ENCODE measurements at places on chromosomes 5 and 9.

- no peak for DNase-seq
Measured at GRCh38 chr5:139416651-139417050, 12.8 kb upstream of the SPATA24 start.

DNA sequence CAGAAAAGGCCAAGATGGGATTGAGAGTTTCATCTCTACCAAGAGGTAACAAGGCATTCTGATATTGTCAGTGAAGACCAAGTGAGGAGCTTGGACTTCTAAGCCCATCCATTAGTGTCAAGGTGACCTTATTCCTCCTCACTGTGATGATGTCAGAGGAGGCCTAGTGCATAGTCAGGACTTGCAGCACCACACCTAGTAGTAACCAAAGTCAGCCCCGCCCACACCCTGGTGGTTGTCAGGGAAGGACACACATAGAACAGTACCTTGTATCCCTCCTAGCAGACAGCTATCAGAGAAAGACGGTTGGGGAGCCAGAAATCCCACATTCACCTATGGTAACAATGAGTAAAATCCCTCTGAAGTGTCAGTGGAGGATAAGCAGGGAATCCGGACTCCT is 111.7 kb downstream of the AP3B1 start:
- DNase-seq, result no peak

GRCh38 chr9:80449513-80449912 is 877.7 kb downstream of the TLE4 start:
- DNase-seq, result no peak

DNA sequence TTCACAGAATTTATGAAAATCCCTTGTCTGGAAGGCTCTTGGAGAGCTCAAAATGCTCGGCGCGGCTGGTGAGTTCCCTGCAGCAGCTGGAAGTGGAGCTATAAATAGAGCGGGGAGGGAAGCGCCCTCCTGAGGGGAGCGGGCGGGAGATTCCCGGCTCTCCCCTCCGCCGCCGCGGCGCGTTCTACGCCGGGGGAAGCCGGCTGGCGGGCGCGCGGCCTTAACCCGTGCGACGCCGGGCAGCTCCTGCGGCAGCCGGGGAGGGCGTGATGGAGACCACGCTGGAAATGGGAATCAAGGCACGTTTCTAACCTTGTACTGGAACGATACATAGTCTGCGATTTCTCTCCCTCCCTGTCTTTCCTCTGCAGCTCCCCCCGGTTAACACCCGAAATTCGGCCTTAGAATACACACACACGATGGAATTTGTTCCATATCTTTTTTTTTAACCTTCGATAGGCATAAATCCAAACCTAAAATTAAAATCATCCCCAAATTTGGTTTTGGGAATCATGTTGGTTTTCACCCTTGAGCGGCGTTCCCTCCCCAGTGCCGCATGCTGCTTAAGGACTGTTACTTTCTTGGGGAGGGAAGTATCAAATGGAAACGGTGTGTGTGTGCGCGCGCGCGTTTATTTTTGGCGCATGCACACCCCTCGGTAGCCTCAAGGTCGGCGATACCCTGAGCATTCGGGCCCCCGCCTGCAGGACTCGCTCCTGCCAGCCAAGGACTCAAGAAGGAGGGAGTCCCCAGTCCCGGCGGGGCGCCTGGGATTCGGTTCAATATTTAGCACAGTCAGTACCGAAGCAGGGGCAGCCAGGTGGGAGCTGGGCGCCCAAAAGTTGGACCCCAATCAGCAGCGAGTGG is 306.3 kb upstream of the KCNN2 start:
- DNase-seq, result peak; percentile 59

DNA sequence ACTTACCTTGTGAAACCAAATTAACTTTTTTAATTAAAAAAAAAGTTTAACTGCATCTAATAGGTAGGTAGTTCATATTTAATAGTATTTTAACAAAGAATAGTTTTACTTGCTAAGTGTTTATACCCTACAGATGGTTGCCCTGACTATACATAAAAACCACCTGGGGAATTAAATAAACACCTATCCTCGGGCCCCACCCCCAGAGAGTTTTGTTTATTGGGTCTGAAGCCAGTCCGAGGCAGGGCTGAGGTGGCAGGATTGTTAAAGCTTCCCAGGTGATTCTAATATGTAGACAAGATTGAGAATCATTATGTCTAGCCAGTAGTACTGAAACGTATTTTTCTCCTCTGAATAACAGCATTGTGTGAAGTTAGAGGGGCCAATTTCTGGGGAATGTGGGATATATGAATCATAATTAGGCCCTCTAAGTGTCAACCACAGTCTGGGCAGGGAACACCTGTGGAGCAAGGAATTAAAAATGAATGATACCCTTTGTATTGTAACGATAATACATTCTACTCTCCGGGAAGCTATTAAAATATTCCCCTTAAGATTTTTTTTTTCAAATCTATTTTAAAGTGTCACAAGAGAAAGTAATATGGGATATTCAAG is 5.6 kb upstream of the PAM start:
- DNase-seq, result no peak

GRCh38 chr5:74179701-74180100 is 460.8 kb downstream of the ENC1 start:
- no peak for DNase-seq

DNA sequence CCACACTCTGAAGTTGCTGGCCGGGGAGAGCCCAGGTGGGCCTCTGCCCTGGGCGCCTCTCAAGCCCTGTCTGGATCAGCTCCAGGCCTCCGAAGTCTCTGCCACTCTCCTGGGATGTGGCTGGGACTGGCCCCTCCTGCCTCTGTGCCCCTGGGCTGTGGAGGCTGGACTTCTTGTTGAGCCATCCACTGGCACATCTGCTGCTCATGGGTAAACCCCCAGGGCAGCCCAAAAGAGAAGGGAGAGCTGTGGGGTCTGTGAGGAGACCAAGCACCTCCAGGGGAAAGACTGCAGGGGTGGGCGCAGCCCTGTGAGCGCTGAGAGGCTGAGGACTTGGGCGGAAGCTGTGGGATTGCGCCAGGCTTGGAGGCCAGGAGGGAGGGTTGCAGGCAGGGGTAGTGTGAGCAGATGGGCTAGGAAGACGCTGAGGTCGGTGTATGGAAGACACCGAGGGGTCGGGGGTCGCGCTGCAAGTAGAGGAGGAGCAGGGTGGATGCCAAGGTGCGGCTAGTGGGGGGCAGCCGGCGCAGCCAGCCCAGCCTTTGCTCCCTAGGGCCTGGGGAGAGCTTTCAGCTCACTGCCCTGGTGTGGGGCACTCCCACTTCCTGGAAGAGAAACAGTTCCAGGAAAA is 118.1 kb downstream of the WNK2 start:
- DNase-seq, result no peak

GRCh38 chr5:75510836-75511434 is 494 bp downstream of the CERT1 start:
- DNase-seq, result no peak

GRCh38 chr9:94813379-94813778 is 86.9 kb downstream of the AOPEP start:
- DNase-seq, result no peak

GRCh38 chr5:67528953-67529352 is 332.4 kb upstream of the CD180 start:
- DNase-seq, result no peak

DNA sequence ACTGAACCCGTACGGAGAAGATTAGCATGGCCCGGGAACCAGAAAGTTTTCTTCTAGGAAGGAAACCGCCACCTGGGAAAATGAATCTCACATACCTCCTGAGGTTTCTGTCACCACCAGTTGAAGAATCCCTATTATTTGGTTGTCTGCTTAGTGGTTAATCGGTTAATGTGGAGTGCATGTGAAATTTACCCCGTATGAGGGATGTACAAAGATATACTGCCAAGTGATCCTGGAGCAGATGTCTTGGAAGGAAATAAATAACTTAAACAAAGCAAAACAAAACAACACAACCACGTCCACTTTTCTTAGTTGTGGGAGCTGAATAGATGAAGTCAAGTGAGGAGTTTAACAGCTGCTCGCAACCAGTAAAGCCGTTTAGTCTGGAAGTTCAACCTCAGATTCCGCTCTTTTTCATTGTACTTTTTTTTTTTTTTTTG is 3.8 kb downstream of the DMRT2 start:
- DNase-seq, result no peak

- DNase-seq, result no peak
Measured at GRCh38 chr5:78925129-78925876, 59.8 kb downstream of the ARSB start.

DNA sequence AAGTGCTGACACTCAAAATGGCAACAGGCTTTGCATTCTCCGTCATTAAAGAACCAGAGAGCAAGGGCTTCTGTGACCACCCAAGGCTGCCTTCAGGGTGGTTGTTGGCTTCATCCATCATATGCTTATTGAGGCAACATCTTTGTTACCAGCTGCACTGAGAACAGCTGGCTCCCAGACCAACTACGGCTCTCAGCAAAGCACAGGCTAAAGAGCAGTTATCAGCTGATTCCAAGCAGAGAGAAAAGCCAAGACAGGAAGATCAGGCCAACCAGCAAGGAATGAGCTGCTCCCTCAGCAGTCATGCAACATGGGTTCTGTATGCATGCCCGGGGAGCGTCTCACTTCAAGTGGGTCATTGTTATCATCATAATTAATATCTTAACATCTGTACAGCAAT is 358.9 kb downstream of the ACTL7B start:
- no peak for DNase-seq

DNA sequence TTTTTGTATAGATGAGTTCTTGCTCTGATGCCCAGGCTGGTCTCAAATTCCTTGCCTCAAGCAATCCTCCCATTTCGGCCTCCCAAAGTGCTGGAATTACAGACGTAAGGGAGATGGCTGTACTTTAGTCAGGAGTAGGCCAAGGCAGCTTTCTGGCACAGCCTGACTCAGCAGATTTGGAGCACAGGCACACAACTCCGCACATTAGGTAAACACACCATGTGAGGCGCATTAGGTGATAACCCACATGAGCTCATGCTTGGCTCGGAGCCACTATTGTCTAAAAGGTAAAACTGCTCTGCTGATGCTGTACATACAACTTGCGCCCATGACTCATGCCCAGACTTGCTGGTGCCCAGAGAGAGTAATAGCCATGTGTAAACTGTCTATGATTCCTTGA is 1157.9 kb downstream of the TAF11L14 start:
- DNase-seq, result no peak

- no peak for DNase-seq
Measured at GRCh38 chr9:123660691-123661466, 269.0 kb downstream of the DENND1A start.

DNA sequence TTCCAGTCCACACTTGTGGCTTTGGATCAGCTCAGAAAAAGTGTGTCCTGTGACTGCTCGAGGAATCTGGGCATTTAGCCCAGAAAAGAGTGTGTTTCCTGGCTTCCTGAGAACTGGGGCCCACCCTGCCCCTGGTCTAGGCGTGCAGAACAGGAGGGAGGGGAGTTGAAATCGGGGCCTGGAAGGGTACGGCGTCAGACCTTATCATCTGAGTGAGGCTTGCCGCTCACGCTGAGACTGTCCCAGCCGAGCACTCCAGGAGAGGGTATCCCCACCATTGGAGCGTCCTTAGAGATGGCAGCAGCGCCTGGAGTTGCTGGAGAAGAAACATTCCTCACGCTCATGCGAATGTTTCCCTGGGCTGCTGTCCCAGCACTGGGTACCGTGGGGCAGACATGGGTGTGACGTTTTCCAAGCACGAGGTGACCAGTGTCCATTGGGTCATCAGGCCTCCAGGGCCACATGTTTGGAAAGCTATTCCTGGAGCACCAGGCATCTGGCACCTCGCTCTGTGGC is 22.5 kb downstream of the NEK6 start:
- no peak for DNase-seq

- DNase-seq, result no peak
Measured at GRCh38 chr9:4849369-4849768, 56.6 kb downstream of the RCL1 start.

- DNase-seq, result no peak
Measured at GRCh38 chr5:126477294-126478117, 54.3 kb downstream of the GRAMD2B start.

GRCh38 chr9:115437418-115437817 is 319.5 kb upstream of the TNC start:
- DNase-seq, result no peak

GRCh38 chr5:84494453-84494852 is 109.8 kb upstream of the EDIL3 start:
- DNase-seq, result no peak

DNA sequence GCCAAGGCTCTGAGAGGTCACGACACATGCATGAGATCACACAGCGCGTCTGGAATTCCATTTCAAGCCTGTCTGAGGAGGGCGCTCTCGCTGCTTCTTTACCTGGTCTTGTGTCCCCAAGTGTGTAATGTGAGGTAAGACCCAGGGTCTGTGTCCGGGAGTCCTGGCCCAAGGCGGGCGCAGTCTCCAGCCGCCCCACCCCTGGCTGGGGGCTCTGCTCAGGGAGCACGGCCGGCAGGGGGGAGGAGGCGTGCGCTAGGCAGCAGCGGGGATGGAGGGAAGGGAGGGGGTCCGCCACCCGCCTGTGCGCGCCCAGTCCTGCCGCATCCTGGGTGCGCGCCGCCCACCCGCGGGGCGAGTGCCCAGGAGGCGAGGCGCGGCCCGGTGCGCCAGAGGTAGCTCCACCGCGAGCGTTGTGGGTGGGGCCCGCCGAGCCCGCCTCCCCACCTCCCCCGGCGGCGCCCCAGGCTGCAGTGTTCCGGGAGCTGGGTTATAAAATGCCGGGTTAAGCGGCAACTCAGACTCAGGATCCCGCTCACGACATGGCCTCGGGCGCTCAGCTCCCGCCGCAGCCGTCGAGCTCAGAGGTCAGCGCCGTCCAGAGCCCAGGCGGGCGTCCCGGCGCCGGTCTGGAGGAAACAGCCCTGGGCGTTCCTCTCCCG is at the start of gene CCNI2:
CCNI2 (plus strand) TSS at position 473 of the 662 bp plus-strand sequence; CDS start at position 543, 70 bp downstream.
- DNase-seq, result peak; percentile 39

DNA sequence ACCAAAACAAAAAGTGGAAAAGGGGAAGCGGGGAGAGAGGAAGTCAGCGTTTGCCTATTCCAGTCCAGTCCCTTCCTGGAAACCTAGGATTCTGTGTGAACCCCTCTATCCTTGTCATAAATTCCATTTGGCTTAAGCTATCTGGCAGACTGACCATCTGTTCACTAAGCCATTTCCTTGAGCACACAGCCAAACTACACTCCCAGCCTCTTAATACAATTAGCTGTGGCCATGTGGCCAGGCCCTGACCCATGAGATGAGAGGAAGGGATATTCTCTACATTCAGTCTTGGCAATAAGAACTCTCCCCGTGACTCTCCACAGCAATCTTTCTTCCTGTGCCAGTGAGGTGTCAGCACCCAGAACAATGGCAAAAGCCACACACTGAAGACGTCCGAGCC is 424.8 kb downstream of the TLE1 start:
- peak; percentile 52 for DNase-seq

GRCh38 chr5:109701792-109702191 is 12.1 kb downstream of the MAN2A1 start:
- DNase-seq, result peak; percentile 17

- DNase-seq, result no peak
Measured at GRCh38 chr5:66513130-66513529, 83.1 kb upstream of the MAST4 start.

- DNase-seq, result no peak
Measured at GRCh38 chr5:2929779-2930178, 178.3 kb upstream of the IRX2 start.

- no peak for DNase-seq
Measured at GRCh38 chr5:68084396-68084795, 131.2 kb upstream of the PIK3R1 start.

GRCh38 chr9:98175762-98176161 is 16.7 kb downstream of the CORO2A start:
- no peak for DNase-seq
